T-helper 9 cell (primary cell): ENCODE measurements at places on chromosomes 4 and X.
A peak's percentile ranks its signal among the peaks of the same experiment; 100 is the strongest.

DNA sequence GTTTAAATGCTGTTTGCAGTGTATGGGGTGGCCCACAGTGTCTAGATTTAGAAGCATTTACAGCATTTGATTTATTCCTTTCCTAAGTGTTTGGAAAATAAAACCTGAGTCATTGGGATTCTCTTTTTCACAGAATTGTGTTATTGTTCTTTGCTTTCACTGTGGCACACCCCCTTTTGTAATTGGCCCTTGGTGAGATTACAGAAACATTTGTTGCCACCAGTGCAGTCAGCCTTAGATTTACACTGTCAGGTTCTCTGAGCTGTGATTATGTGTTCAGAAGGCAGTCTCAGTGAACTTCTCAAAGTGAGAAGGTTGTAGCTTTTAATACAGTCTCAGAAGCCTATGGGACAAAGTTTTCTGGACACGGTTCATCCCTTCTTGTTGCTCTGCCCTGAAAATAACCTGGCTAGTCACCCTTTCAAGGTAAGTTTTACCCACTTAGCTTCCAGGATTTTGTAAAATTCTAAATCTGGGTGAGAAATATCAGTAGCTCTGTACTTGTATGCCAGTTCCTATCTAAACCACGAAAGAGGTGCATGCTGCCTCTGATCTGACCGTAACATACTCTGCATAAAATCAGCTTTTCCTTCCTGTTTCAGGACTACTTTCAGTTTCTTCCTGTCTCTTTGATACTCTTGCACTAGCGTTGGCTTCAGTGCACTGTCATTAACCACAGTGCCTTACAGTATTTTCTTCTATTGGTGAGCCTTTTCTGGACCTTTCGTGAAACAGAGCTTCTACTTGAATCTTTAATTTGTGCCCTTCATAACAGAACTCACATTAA is 12.6 kb downstream of the RUFY3 start:
- DNase-seq, result no peak

DNA sequence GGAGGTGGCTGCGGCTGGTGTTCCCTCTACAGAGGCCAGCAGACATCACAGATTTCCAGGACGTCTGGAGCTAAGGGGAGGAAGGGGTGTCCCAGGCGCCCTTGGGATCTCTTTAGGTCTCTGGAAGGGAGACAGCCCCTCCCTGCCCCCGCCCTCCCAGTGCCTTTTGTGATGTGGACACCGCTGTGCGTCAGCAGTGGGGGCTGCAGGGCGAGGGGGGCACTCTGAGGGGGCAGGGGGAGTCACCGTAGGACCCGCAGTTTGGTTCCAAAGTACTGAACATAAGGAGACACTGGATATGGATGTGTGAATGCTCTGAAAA is 25.6 kb upstream of the MXD4 start:
- no peak for DNase-seq

GRCh38 chr4:185210102-185210981 is 944 bp downstream of the SNX25 start:
- DNase-seq, result peak; percentile 42

DNA sequence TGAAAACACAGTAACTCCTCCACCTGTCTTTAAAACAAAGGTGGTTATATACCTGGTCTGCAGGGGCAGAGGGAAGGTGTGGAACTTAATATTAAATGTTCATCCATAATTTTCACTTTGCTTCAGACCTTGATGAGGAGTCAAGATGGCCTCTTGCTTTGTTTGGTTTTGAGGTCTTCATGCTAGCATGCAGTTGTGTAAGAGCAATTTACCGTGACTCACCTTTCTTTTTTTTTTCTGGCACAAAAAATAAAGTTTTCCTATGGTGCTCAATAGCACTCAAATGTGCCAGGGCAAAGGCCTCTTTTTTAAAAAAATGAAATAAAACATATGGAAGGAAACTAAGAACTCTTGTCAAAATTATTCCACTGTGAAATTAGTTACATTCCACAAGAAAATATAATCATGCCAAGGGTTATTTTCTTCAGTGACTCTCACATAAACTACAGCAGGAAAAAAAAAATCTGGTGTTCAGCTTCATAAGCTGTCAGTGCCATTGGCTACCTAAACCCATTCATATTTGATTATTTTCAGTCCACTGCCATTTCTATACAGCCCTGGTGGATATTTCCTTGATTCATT is 128.2 kb downstream of the SLC7A11 start:
- no peak for DNase-seq

DNA sequence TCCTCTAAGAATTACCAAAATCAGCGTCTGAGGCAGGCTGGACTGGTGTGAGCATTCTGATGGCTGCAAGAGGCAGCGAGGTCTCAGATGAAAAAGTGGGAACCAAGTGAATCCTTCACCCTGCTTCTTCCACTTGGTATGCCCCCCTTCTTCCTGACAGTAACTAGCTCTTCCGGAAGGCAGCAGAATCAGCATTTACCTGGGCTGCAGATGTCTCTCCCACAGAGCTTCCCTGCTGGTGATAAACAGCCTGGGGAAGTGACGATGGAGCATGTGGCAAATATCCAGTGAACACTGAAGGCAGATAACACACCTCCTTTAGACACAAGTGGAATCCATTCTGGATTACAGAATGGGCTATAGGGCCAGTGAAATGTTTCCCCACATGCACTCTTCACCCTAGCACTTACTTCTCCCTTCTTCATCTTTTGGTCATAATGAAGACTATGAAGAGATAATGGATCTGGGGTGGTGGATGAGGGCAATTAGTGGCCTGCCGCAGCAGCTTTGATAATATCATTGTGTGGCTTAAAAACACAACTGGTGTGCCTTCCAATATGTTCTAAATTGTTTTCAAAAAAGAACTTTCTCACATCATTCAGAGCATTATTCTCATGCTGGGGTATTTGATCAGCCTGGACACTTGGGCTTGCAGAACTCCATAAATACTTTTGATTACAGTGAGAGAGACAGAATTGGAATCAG is 60.8 kb upstream of the TBC1D9 start:
- DNase-seq, result no peak

DNA sequence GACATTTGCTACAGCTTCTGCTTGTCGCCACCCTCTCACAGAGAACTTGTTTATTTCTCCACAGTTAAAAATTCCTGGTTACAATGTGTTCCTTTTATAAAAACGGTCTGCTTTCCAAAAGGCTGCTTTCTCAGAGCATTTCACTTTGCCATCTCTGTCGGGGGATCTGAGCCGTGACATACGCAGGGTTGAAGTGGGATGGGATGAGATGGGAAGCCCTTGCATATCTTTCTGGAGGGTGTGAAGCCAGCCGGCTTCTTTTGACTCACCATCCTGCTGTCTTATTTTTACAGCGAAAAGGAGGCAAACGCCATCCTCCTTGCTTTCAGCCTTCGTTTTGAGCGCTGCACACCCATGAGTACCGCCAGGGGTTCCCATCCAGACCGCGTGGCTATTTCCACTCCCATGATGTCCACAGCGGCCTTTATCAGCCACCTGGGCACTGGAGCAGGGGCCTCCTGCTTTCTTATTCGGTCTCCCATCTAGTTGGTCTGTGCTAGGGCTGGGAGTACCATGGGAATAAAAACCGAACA is 99.8 kb upstream of the GATB start:
- no peak for DNase-seq

- no peak for DNase-seq
Observed at GRCh38 chr4:125520258-125520990, 205.7 kb downstream of the FAT4 start.

GRCh38 chrX:148574237-148574973 is 74.0 kb downstream of the AFF2 start:
- DNase-seq, result no peak

- no peak for DNase-seq
Observed at GRCh38 chr4:73692701-73693100, 47.7 kb upstream of the CXCL8 start.

- no peak for DNase-seq
Observed at GRCh38 chrX:15194146-15194545, 75.7 kb downstream of the ASB9 start.

GRCh38 chr4:119010909-119011606 is 122.4 kb downstream of the SYNPO2 start:
- no peak for DNase-seq

GRCh38 chr4:22739968-22740367 is 47.2 kb downstream of the GBA3 start:
- DNase-seq, result no peak

DNA sequence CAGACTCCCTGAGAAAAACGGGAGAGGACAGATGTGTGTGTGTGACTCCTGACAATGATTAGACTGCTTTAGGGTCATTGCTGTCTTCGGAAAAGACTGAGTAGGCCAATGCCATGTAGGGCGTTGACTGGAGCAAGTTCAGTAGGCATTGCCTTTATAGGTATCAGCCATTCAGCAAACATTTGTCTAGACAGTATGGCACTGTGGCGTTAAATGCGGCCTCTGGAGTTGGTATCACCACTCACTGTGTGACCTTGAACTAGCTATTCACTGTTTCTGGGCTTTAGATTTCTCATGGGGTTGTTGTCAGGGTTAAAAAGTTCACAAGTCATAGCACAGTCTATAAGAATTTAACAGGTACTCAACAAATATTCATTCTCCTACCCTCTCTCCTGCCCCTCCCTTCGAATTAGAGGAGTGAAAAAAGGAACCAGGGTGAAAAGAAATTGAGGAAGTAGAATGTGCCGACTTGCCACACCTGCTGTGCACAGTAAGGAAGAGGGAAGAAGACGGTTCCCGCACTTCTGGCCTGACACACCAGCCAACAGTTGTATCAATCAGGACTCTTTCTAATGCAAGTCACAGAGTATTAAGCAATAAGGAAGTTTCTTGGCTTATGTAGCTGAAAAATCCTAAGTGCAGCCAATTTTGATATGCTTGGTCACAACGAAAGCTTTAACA is 83.2 kb upstream of the PLAC8 start:
- DNase-seq, result no peak

GRCh38 chr4:71866212-71866885 is 82.5 kb upstream of the GC start:
- no peak for DNase-seq

DNA sequence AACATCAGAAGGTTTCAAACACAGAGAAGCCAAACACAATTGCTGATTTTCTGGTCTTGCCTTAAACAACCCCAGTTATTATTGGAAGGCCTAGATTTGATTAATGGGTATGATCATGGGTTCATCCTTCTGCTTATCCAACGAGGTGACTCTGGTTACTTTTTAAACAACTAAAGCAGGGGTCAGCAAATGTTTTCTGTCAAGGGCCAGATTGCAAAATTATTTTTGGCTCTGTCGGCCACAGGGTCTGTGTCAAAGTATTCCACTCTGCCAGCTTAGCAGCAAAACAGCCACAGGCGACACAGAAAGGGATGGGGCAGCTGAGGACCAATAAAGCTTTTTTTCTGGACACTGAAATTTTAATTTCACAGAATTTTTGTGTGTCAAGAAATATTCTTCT is 249.1 kb upstream of the STS start:
- DNase-seq, result no peak

DNA sequence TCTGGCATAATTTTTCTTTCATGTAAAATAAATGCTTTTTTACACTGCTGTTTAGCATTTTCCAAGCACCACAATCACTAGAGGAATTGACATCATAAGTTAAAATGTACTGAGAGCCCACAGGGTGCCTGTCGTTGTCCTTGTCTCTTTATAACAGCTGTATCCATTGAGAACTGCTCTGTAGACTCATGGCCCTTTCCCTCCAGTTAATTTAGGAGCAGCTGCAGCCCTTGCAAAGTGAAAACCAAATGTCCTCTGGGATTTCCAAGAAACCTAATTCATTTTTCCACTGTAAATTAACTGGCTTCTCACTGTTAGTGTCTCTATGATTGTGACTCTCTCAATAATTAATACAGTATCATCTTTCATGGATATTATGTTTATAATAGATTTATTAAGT is 185.9 kb downstream of the SLC4A4 start:
- DNase-seq, result no peak

GRCh38 chrX:9033989-9034388 is at the start of gene FAM9B:
FAM9B (minus strand) TSS chrX:9034127; CDS start chrX:9032986, 1,141 bp downstream.
- no peak for DNase-seq

DNA sequence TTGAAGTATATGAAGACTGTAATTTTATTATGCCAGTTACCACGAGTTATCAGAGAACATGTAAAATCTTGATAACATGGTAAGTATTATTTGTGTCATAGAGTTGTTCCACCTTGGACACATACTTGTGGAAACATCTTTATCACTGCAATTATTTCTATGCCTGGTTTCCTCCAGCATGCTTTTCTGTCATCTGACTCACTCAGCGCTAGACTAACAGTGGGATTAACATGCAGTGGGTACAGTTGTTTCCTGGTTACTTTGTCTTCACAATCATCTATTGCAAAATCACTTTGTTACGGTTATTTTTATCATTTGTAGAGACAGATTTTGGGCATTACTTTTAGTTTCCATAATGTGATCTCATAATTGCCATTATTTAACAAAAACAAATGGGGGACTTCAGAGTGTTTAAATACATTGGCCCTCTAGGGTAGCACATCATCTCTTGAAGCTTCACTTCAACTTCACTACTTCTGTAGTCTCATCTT is at the start of gene STATH:
STATH (plus strand) TSS at position 441 of the 491 bp plus-strand sequence. CDS start 2,472 bp downstream, outside the sequence.
- no peak for DNase-seq

DNA sequence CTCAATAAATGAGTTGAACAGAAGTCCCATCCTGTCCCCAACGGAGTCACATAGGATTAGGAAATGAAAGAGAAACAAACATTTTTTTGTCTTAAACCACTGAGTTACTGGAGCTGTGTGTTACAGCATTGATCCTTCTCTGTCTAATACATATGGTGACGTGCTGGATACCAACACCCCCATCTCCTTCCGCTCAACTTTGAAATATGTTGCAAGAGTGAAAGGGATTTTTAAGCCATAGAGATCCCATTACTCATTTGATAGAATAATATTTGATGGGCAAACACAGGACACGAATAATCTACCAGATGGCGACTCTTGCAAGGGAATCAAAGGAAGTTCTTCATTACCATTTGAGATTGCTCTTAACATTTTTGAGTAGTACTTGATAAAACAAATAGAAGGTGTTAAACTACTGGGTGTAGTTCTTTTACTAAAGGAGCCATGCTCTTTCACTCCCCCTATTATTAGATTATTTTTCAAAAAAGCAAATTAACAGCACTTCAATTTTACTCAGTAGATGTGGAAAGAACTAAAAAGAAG is 140.5 kb downstream of the PACRGL start:
- no peak for DNase-seq

- DNase-seq, result no peak
Observed at GRCh38 chrX:55624403-55624802, 1.2 kb downstream of the FOXR2 start.
